ENCODE measurements at places on chromosomes 16 and 17. TPM values are rescaled to one million over a fixed set of nuclear protein-coding genes. Genes with fewer than 3 reads are reported as not detected.

NATD1 gene
- 0.97 TPM for total RNA-seq

DNA sequence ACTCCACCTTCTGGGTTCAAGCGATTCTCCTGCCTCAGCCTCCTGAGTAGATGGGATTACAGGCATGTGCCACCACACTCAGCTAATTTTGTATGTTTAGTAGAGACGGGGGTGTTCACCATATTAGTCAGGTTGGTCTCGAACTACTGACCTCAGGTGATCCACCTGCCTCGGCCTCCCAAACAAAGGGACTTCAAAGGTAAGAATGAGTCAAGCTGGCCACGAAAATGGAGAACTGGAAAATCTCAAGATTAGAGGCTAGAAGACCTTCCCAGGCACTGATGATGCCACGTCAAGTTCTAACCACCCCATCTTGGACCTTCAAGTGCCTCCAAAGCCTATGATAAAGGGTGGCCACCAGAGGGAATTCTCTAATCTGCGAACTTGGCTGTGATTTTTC, 1.3 kb upstream of the CCL15 start:
- DNase-seq, result no peak

IFT20 gene
- 28.0 TPM for total RNA-seq

TNFSF12 gene
- total RNA-seq, result not detected

- peak; percentile 99 for DNase-seq
These were observed 388 bp upstream of the AKTIP start for GRCh38 chr16:53503270-53503923.

- DNase-seq, result no peak
These were observed 19.0 kb upstream of the SNN start for GRCh38 chr16:11649276-11649675.
